ENCODE measurements at places on chromosomes 2 and 18. TPM values are rescaled to one million over a fixed set of nuclear protein-coding genes. Genes with fewer than 3 reads are reported as not detected.

GRCh38 chr2:132609101-132609890, 60.7 kb downstream of the LYPD1 start:
- DNase-seq: no peak

The ABCG8 gene
- not detected for total RNA-seq

The GREB1L gene
- 29.5 TPM for total RNA-seq

DNA sequence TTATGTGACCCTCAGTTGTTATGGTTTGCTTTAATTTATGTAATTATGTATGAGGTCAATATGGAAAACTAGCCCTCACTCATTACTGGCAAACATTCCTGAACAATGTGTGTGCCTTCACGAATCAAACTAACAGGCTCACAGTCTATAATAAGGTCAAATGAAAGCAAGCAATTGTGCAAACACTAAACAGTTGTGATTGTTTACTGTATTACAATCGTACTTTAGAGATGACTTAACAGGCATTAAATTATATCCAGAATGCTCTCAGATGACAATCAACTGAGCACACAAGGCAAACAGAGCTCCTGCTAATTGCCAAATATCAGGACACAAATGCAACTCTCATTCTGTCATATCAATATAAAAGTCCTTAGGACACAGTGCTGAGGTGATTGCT, 29.5 kb downstream of the COL5A2 start:
- DNase-seq: no peak

- DNase-seq: no peak
These were observed 18.2 kb downstream of the ERCC3 start for GRCh38 chr2:127275789-127276188.

The CCDC148 gene
- not detected for total RNA-seq

All from omental fat pad (tissue), 4 donors.